ENCODE measurements at places on chromosomes 2 and 18. TPM values are rescaled to one million over a fixed set of nuclear protein-coding genes. Genes with fewer than 3 reads are reported as not detected.
A peak's percentile ranks its signal among the peaks of the same experiment; 100 is the strongest.

DNA sequence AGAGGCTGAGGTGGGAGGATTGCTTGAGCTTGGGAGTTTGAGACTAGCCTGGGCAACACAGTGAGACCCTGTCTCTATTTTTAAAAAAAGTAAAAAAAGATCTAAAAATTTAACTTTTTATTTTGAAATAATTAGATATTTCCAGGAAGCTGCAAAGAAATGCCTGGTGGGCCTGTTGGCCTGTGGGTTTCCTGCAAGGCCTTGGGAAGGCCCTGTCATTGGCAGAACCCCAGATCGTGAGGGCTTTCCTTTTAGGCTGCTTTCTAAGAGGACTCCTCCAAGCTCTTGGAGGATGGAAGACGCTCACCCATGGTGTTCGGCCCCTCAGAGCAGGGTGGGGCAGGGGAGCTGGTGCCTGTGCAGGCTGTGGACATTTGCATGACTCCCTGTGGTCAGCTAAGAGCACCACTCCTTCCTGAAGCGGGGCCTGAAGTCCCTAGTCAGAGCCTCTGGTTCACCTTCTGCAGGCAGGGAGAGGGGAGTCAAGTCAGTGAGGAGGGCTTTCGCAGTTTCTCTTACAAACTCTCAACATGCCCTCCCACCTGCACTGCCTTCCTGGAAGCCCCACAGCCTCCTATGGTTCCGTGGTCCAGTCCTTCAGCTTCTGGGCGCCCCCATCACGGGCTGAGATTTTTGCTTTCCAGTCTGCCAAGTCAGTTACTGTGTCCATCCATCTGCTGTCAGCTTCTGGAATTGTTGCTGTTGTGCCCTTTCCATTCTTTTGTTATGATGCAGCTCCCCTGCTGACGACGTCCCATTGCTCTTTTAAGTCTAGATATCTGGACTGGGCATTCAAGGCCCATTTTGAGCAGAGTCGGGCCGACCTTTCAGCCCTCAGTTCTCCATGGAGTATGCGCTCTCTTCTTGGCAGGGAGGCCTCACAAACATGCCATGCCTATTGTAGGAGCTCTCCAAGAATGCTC is 6.6 kb downstream of the PROC start:
- no peak for DNase-seq

GRCh38 chr2:159088906-159089305 is 120.5 kb downstream of the TANC1 start:
- no peak for DNase-seq

FIGN gene
- total RNA-seq: 0.58 TPM

- no peak for DNase-seq
Measured at GRCh38 chr2:55120634-55121359, 70.5 kb upstream of the RTN4 start.

DNA sequence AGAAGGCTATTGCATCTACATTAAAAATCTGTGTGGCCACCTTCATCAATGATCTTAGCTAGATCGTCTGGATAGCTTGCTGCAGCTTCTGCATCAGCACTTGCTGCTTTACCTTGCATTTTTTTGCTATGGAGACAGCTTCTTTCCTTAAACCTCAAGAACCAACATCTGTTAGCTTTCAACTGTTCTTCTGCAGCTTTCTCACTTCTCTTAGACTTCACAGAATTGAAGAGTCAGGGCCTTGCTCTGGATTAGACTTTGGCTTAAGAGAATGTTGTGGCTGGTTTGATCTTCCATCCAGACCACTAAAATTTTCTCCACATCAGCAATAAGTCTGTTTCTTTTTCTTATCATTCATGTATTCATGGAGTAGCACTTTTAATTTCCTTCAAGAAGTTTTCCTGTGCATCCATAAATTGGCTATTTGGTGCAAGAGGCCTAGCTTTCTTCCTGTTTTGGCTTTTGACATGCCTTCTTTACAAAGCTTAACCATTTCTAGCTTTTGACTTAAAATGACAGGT is 54.4 kb upstream of the MAP4K4 start:
- DNase-seq: no peak

PROM2 gene
- total RNA-seq: 27.4 TPM

ICOS gene
- total RNA-seq: 0.32 TPM

DNA sequence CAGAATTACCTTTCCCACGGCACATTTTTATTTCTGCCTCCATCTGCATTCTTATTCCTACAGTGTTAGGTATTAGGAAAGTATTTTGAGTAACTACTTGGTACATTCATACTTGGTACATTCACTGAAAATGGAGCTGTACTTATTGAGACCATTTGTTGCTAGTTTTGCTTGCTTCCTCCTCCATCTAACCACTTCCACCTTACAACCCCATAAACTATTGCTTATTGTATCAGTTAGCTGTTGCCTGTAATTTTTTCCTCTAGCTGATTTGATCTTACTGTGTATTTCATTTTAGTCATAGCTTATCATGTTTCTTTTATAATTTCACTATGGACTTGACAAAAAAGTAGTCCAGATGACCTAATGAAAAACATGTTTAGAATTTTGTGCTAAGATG is 50.7 kb downstream of the AFTPH start:
- DNase-seq: no peak

CLASP1 gene
- total RNA-seq: 32.3 TPM

GRCh38 chr2:37330681-37331080 is 6.0 kb upstream of the PRKD3 start:
- no peak for DNase-seq

DNA sequence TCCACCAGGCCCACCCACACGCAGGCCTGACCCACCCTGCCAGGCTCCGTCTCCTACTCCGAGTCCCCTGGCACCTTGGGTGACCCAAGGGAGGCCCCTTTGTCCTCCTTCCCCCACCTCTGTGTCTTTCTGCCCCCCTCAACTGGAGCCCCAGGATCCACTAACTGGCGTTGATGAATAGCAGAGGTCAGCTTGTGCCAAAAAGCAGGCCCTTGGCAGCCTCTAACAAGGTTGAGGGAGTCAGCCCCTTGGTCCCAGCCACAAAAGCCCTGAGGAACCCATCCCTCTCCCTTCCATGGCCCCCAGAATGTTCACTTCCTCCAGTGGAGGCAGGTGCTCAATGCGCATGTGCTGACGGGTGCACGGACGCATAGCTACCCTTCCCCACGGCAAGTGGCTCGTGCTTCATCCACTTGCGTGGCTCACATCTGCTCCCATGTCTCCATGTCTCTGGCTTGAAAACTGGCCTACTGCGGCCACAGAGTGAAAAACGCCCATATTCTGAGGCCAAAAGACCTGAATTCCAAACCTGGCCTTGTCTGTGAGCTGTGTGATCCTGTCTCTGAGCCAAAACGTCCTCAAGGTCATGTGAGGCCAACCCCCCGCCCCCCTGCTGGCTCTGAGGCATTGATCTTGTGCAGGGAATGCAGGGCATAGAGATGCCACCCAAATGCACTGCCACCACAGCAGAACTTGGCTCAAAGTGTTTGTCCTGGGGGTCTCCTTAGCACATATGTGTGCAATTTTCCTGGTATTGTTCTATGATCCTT is 19.0 kb upstream of the PTMA start:
- DNase-seq: no peak

CELF4 gene
- total RNA-seq: 1.4 TPM

FER1L5 gene
- total RNA-seq: not detected

GCKR gene
- total RNA-seq: 0.40 TPM

- DNase-seq: peak; percentile 38
Measured at GRCh38 chr2:60882971-60883753, 1.8 kb downstream of the REL start.

DNA sequence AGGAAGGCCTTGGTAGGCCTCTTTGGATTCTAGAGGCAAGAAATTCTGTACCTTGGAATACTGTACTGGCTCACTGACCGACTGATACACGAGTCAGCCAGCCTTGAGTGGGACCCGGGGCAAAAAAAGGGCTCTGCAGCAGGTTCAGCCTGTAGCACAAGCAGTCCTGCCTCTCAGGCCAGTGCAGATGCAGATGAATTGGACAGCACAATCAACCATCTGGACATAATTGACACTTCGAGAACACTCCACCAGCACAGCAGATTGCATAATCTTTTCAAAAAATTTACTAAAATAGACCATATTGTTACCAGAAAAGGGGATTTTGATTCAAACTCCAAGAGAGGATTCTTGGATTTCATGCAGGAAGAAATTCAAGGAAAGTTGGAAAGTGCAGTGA is 241.6 kb downstream of the RPIA start:
- DNase-seq: no peak

TBR1 gene
- total RNA-seq: not detected

- no peak for DNase-seq
Measured at GRCh38 chr2:128403814-128404708, 85.4 kb upstream of the HS6ST1 start.

Data from colonic mucosa (tissue), 4 donors.